ENCODE measurements at places on chromosomes 1 and 21. TPM values are rescaled to one million over a fixed set of nuclear protein-coding genes. Genes with fewer than 3 reads are reported as not detected.
A peak's percentile ranks its signal among the peaks of the same experiment; 100 is the strongest.

DNA sequence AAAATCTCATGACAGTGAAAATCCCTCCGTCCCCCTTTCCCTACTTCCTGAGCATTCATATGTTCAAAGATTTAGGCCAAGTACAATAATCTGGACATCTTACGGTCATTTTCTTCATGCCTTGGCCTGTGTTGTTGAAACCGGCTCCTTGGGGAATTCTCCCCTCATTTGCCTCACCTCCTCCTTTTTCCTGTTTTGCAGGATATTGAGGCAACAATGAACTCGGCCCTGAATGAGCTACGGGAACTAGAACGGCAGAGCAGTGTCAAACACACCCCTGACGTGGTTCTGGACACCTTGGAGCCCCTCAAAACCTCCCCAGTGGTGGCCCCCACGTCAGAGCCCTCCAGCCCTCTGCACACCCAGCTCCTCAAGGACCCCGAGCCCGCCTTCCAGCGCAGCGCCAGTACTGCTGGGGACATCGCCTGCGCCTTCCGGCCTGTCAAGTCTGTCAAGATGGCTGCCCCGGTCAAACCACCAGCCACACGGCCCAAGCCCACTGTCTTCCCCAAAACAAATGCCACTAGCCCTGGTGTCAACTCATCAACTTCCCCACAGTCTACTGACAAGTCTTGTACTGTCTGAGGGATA is 9.3 kb upstream of the IKBKE start:
- no peak overlapping the region for H3K27ac ChIP-seq
- no peaks in the 10 kb centered on the region for H3K27me3 ChIP-seq
- DNase-seq, result no peak
- no peak overlapping the region for H3K4me3 ChIP-seq

Gene ATXN7L2
- 1.6 TPM for total RNA-seq

DNA sequence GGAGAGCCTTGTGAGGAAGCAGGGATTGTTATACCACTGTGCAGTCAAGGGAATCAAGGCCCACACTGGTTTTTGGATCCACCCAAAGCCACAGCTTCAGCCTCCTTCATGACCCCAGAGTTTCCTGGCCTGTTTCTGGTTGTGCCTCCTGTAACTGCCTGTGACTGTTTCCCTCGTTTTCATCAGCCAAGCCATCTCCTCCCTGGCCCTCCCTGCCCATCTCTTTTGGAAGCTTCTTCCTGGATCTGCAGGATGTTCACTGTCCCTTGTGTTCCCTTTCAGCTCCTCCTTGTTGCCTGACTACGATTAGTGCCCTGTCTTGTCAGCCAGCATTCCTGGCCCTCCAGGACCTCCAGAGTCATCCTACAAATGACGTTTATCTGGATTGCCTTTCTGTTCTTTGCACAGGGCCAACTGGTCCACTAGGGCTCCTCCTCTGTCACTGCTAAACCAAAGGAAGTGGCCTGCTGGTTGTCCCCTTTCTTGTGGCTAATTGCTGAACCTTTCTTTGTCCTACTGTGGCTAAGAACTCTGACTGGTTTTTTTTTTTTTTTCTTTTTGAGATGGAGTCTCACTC is 17.9 kb downstream of the SFT2D2 start:
- peaks cover 9% of the 10 kb centered on the region for H3K4me1 ChIP-seq
- no peaks in the 10 kb centered on the region for H3K27me3 ChIP-seq
- no peak overlapping the region for H3K4me3 ChIP-seq
- H3K36me3 ChIP-seq, result peaks cover 45% of the 10 kb centered on the region
- DNase-seq, result no peak

Gene KRTAP10-10
- total RNA-seq, result not detected

Gene RASAL2
- total RNA-seq, result 8.1 TPM

DNA sequence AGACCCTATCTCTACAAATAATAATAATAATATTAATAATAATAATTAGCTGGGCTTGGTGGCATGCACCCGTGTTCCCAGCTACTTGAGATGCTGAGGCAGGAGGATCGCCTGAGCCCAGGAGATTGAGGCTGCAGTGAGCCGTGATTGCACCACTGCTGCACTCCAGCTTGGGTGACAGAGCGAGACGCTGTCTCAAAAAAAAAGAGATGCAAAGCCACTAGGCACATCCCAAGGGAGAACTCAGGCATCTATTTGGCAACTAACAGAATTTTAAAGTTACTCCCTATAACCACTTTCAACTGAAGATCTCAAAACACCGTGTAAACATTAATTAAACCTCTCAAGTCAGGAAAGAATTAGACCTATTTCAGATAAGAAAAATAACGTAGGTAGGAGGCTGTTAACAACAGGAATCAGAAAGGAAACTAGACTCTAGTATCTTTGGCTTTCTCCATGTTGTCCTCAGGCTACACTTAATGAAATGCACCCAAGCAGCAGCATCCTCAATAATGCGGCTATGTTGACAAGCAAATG is 3.7 kb downstream of the RNF19B start:
- no peak overlapping the region for H3K27ac ChIP-seq
- H3K4me3 ChIP-seq, result no peak overlapping the region
- no peak for DNase-seq
- no peaks in the 10 kb centered on the region for H3K4me1 ChIP-seq
- no peaks in the 10 kb centered on the region for H3K27me3 ChIP-seq
- H3K36me3 ChIP-seq, result no peaks in the 10 kb centered on the region

Gene DENND2C
- total RNA-seq, result 1.3 TPM

- no peaks in the 10 kb centered on the region for H3K36me3 ChIP-seq
- H3K4me3 ChIP-seq, result no peak overlapping the region
- no peak overlapping the region for H3K27ac ChIP-seq
- no peak for DNase-seq
- no peaks in the 10 kb centered on the region for H3K4me1 ChIP-seq
- H3K27me3 ChIP-seq, result no peaks in the 10 kb centered on the region
Measured at GRCh38 chr1:35727434-35728040, 8.9 kb upstream of the C1orf216 start.

- H3K4me3 ChIP-seq, result no peak overlapping the region
- no peak for DNase-seq
- no peaks in the 10 kb centered on the region for H3K36me3 ChIP-seq
- no peak overlapping the region for H3K27ac ChIP-seq
- H3K27me3 ChIP-seq, result no peaks in the 10 kb centered on the region
- H3K4me1 ChIP-seq, result peaks cover 2% of the 10 kb centered on the region
Measured at GRCh38 chr1:183654706-183655105, 1.6 kb upstream of the APOBEC4 start.

Gene CYP4Z1
- total RNA-seq, result 0.09 TPM

Gene LCE1B
- total RNA-seq, result not detected

Gene SMPDL3B
- 0.37 TPM for total RNA-seq

Gene BRINP3
- not detected for total RNA-seq

DNA sequence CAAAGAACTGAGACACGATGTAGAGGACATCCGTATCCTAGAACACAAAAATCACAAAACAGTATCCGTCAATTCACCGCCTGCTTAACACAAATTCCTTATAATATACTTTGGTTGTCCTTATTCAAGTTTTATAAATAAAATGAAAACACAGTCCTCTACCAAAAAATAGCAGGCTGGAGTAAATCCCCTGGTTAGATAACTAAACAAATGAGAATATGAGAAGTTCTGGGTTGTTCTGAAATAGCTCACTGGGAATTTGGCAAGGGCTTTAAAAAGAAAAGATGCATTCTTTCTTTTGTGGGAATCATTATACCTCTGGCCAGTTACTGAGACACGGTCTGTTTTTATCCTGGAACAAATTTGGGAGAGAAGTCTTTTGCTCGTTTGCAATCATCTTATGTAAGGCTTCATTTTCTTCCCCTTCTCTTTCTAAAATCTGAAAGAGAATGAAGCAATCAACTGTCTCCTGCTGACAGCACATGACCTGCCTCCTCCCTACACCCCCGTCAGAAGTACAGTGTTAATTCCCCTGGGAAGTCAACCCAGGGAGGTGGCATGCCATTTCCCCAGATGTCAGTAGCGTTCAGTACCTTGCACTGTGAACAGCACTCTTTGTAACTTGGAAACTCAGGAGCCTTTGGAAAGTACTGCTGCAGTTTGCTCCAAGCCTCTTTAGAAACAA is 37.1 kb upstream of the RAP1GAP start:
- no peak overlapping the region for H3K27ac ChIP-seq
- H3K4me1 ChIP-seq, result peaks cover 4% of the 10 kb centered on the region
- no peaks in the 10 kb centered on the region for H3K27me3 ChIP-seq
- H3K36me3 ChIP-seq, result peaks cover 25% of the 10 kb centered on the region

- no peaks in the 10 kb centered on the region for H3K27me3 ChIP-seq
- H3K36me3 ChIP-seq, result no peaks in the 10 kb centered on the region
- no peak overlapping the region for H3K27ac ChIP-seq
- no peak overlapping the region for H3K4me3 ChIP-seq
Measured at GRCh38 chr1:233677690-233678354, 63.9 kb downstream of the KCNK1 start.

Gene LENEP
- total RNA-seq, result 0.42 TPM

- no peak for DNase-seq
- no peaks in the 10 kb centered on the region for H3K27me3 ChIP-seq
- peak overlapping the region; percentile 13 for H3K27ac ChIP-seq
- H3K4me1 ChIP-seq, result no peaks in the 10 kb centered on the region
Measured at GRCh38 chr1:8182034-8182761, 135.7 kb upstream of the SLC45A1 start.

Gene KPRP
- total RNA-seq, result not detected

- H3K4me3 ChIP-seq, result no peak overlapping the region
- H3K27ac ChIP-seq, result peak overlapping the region; percentile 42
- no peak for DNase-seq
- no peaks in the 10 kb centered on the region for H3K27me3 ChIP-seq
Measured at GRCh38 chr1:10555635-10556429, 81.1 kb downstream of the PEX14 start.

DNA sequence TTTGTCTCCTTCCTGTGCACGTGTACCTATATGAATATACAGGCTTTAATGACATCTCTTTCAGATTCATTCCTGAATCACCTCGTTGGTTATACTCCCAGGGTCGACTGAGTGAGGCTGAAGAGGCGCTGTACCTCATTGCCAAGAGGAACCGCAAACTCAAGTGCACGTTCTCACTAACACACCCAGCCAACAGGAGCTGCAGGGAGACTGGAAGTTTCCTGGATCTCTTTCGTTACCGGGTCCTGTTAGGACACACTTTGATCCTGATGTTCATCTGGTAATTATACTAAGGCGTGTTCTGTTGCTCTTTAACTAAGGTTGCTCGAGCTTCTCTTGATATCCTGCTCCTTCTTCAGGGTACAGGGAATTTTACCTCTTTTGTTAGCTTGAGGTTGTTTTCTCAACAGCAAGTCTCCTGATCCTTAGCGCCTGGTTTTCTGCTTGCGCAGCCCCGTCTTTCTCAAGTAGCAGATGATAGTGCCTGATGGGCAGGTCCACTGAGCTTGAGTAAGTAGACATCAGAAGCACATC is 55.1 kb downstream of the SLC22A15 start:
- no peaks in the 10 kb centered on the region for H3K4me1 ChIP-seq
- H3K4me3 ChIP-seq, result no peak overlapping the region
- DNase-seq, result no peak
- no peak overlapping the region for H3K27ac ChIP-seq
- H3K36me3 ChIP-seq, result peaks cover 2% of the 10 kb centered on the region

Gene A3GALT2
- total RNA-seq, result not detected

GRCh38 chr1:169427081-169427641 is at the start of gene CCDC181:
CCDC181 (minus strand) TSS chr1:169427474; CDS start chr1:169424927, 2,547 bp downstream.
- peaks cover 5% of the 10 kb centered on the region for H3K4me1 ChIP-seq
- no peaks in the 10 kb centered on the region for H3K27me3 ChIP-seq
- no peaks in the 10 kb centered on the region for H3K36me3 ChIP-seq
- no peak within 1 kb of the TSS for H3K27ac ChIP-seq
- peak within 1 kb of the TSS; percentile 49 for H3K4me3 ChIP-seq
- no peak for DNase-seq

DNA sequence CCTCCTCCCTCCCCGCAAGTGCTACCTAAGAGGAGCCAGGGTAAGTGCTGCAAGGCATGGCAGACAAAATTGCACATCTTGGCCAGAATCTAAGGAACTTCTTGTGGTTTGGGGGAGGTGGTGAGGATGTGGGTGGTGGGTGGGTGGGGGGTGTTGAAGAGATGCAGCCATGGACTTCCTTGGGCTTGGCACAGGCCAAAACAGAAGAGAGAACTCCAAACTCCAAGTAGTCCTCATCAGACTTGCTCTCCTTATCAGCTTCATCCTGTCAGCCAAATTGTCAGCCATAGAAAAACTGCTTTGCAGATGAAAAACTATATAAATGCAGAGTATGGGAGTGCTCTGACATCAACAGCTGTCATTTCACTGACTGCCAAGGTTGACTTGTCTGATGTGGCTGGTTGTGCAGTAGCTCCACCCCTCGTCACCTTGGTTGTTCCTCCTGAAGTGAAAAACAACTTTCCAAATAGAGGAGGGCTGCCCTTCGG is 7.1 kb downstream of the AMIGO1 start:
- no peak for DNase-seq
- H3K4me1 ChIP-seq, result no peaks in the 10 kb centered on the region
- H3K36me3 ChIP-seq, result peaks cover 2% of the 10 kb centered on the region
- no peak overlapping the region for H3K4me3 ChIP-seq
- H3K27me3 ChIP-seq, result no peaks in the 10 kb centered on the region
- H3K27ac ChIP-seq, result no peak overlapping the region

GRCh38 chr1:39145331-39145965 is 59.0 kb upstream of the MACF1 start:
- H3K4me1 ChIP-seq, result no peaks in the 10 kb centered on the region
- H3K27ac ChIP-seq, result no peak overlapping the region
- H3K36me3 ChIP-seq, result peaks cover 2% of the 10 kb centered on the region
- H3K27me3 ChIP-seq, result no peaks in the 10 kb centered on the region

Gene RGSL1
- total RNA-seq, result 0.50 TPM

- no peak for DNase-seq
- no peaks in the 10 kb centered on the region for H3K36me3 ChIP-seq
- H3K4me3 ChIP-seq, result no peak overlapping the region
- H3K27me3 ChIP-seq, result no peaks in the 10 kb centered on the region
Measured at GRCh38 chr1:42290130-42290529, 44.9 kb downstream of the FOXJ3 start.

GRCh38 chr1:236151739-236152424 is 9.5 kb downstream of the GPR137B start:
- H3K4me3 ChIP-seq, result no peak overlapping the region
- H3K36me3 ChIP-seq, result no peaks in the 10 kb centered on the region
- H3K27ac ChIP-seq, result no peak overlapping the region
- H3K4me1 ChIP-seq, result peaks cover 8% of the 10 kb centered on the region
- H3K27me3 ChIP-seq, result no peaks in the 10 kb centered on the region

Gene CAPZB
- total RNA-seq, result 38.3 TPM

DNA sequence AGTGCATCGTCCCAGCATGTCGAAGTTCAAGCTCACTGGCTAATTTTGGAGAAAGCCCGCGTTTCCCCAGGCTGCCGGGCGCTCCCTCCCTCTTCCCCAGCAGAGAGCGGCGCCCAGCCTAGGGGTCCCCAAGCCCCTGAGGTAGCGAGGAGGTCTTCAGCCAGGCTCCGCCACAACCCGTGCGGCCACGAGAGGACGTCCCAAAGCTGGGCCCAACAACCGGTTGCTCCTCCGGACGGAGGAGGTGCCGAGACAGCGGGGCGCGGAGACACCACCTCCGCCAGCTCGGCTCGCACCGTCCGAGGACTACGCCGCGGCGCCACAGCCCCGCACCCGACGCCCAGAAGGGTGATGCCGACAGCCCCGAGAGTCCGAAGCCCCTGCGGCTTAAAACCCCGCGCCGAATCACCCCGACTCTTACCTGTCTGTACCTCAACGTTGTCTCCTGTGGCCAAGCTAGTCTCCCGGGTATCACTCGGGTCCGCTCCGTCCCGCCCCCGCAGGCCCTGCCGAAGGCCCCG is at the start of gene DENND2C:
Gene DENND2C, minus strand, starts transcription at position 488 of the 521 bp plus-strand sequence. CDS start 44,065 bp downstream, outside the sequence.
- no peaks in the 10 kb centered on the region for H3K36me3 ChIP-seq
- H3K27ac ChIP-seq, result peak within 1 kb of the TSS; percentile 57
- peak within 1 kb of the TSS; percentile 83 for H3K4me3 ChIP-seq
- no peak for DNase-seq

- H3K36me3 ChIP-seq, result no peaks in the 10 kb centered on the region
- no peak for DNase-seq
Measured at GRCh38 chr21:31870472-31871193, 2.2 kb upstream of the HUNK start.

GRCh38 chr21:26280148-26280547 is 109.6 kb upstream of the APP start:
- H3K27me3 ChIP-seq, result peaks cover 8% of the 10 kb centered on the region
- H3K27ac ChIP-seq, result no peak overlapping the region
- no peaks in the 10 kb centered on the region for H3K4me1 ChIP-seq
- no peaks in the 10 kb centered on the region for H3K36me3 ChIP-seq
- DNase-seq, result no peak
